Activated CD8-positive, alpha-beta memory T cell treated with anti-CD3 and anti-CD28 coated beads, Interleukin-2, amount 50 U/mL, for 48 hours (primary cell): ENCODE measurements at places on chromosomes 6 and 20.
A peak's percentile ranks its signal among the peaks of the same experiment; 100 is the strongest.

GRCh38 chr6:56223995-56224394, 23.4 kb downstream of the COL21A1 start:
- DNase-seq: no peak

DNA sequence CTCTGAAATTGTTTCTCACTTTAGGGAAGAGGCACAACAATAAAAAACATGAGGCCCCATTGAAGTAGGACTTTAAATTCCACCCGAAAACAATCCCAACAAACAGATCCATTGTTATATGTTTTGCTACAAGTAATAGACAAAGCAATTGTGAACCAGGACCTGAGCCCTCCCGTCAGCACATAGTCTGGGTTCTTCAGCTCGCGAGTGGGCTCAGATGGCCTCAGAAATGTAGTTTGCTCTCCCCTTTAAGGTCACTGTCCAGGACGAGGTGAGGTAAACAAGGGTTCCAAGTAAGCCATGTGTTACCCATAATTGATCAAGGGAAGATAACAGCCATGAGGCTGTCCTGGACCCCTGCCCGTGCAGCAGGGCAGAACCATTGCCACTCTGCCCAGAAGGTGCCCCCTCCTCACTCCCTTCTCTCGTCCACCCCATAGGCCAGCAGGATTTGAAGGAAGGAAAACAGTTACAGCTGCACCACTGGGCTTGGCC, 160.1 kb upstream of the QKI start:
- DNase-seq: no peak

GRCh38 chr6:115783402-115784061, 277.2 kb downstream of the FRK start:
- no peak for DNase-seq

DNA sequence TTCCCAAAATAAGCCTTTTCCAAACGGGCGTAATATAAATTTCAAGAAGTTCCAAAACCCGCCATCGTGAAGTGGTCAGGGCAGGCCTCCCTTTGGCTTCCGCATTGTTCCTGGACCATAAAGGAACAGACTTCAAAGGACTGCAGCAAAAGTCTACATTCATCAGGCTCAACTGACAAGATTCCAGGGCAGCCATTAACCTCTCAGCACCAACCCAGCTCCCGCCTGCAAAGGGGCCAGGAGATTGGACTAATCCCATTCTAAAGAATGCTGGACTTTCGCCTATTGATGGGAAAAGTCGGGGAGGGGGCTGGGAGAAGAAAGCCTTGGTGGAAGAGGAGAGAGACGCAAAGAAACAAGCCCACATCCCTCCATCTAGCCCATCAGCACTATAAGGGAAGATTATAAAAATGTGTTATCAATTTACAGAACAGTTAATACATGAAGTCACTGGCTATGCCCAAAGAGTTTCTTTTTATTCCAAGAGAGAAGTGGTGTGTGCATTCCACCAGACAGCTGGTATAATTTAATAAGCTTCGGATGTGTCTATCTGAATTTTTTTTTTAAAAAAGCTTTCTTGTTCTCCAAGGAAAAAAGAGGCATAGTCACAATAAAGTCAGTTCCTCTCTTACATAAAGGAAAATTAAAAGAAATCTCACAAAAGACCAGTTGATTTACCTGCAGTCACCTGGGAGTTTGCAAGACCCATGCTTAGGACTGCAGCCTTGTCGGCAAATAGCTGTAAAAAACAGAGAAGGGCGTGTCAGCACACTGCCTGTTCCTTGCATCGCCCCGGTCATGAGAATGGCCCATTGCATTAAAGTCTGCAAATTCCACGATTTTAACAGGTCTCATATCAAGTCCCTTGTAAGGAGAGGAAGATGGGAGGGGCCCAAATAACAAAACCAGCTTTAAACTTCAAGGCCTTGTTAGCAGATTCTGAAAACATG, 17.8 kb downstream of the JAG1 start:
- no peak for DNase-seq

GRCh38 chr6:36718560-36718959, 20.9 kb downstream of the RAB44 start:
- DNase-seq: no peak

- no peak for DNase-seq
Observed at GRCh38 chr6:150846641-150847040, 18.9 kb upstream of the MTHFD1L start.

- no peak for DNase-seq
Observed at GRCh38 chr6:5014072-5014561, 10.3 kb upstream of the RPP40 start.

DNA sequence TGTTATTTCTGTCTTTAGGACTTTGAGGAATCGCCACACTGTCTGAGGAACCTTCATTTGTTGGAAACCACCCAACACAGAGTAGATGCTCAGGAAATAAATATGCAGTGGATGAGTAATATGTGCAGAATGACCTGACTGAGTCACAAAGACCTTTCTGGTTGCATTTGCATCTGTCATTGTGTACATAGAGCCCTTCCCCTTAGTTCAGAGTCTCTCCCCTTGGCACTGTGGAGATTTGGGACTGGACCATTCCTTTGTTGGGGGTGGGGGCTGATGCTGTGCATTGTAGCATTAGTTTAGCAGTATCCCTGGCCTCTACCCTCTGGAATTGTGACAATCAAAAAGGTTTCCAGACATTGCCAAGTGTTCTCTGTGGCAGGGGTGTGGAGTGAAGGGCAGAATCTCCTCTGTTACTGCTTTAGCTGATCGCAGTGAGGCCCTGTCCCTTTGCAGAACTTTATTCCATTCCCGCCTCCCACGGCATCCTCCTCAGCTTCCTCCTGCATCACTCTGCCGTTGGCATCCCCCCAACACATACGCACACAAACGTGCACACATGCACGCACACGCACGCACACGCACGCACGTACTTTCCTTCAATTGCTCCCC, 64.5 kb downstream of the EYA2 start:
- no peak for DNase-seq

DNA sequence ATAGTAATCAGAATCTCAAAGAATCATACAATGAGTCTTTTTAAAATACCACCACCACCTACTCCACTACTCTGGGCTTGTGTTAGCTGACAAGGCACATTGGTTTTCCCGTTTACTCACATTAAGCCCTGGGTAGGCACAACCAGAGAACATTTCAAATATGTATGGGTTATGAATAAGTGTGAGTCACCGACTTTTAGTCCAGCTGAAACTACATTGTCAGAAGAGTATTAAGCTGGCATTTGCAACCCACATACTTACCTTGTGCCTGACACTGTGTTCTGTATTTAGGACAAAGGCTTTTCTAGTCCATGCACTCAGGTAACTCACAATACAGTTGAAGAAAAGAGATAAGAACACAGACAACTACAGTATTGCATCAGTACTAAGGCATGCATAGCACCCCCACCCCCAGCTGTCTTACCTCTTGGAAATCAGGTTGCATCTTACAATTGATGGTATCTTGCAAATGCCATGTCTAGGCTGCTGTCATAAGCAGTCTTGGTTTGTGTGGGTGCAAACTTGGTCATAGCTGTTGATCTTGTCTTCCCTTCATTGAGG, 40.3 kb upstream of the AHI1 start:
- DNase-seq: peak; percentile 61

DNA sequence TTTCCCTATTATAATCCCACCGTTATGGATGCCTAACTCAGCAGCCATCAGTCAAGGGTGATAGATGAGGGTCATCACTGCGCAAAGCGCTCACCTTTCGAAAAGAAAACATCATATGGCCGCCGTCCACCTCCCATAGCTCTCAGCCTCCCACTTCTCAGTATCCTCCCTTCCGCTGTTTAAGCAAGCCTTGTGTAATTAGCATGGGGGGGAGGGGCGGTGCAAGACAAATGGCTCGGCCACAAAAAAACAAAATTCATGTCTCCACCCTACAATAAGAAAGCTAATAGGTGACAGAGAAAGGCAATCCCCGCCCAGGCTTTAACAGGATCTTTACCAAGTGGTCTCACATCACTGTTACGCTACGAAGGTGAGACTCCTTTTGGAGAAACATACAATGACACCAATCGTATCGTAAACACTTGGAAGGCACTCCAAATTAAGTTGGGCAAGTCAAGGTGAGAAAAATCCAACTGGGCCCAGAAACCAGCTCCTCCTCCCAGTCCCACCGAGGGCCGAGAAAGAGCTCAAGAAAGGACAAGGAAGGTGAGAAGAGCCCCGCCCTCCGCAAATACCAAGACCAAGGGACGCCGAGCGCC, 645 bp downstream of the DDX39B start:
- DNase-seq: peak; percentile 79

DNA sequence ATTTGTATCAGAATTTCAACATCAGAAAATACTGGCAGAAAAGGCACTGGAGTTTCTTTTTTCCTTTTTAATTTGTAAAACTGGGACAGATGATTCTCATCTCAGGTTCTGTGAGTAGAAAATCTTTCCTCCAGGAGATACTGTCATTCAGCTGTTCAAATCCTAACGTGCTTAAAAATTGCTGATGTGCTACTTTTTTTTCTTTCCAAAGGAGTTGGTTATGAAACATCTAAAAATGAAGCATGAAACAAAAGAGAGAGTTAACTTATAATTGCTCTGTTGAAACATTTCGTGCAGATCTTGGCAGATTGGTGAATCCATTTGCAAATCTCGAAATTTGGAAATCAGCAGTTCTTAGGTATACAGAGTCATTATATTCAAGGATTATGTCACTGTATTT, 622.6 kb downstream of the RNF144B start:
- DNase-seq: no peak

DNA sequence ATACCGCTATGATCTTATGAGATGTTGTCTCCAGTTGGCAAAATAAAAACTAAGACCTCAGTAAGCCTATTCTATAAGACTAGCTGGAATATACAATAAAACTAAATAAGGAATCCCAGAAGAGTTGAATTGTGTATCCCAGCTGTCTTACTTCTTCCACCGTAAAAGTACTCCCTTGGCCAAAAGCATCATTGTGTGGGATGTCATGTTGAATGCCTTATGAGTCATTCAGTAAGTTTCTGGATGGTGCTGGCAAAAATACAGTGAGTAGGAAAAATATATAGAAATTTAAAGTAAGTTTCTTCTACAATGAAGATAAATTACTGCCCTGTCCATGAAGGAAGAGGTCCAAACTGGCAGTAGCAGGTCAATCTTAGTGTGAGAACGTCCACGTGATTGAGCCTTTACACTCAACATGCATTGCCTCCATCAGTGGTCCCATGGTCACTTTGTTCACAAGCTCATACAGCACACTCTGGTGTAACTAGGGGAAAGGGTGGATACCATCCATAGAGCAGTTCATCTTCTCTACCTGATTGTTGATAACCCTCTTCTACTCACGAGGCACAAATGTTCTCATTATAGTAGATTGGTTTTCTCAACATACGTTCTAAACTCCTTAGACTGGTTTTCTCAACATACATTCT, 13.7 kb upstream of the ZNF318 start:
- peak; percentile 45 for DNase-seq

DNA sequence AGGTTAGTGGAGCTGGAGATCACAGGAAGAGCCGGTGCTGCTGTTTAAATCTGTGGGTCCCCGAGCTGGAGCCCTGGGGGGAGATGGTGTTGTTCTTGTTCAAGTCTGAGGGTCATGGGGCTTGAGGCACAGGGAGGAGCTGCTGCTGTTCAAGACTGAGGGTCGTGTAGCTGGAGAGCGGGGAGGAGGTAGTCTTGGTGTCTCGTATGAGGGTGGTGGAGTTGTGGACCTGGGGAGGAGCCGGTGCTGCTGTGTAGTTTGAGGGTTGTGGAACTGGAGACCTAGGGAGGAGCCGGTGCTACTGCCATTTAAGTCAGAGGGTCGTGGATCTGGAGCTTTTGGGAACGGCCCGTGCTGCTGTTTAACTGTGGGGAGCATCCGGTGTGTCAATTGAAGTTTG, 112.2 kb upstream of the SULF2 start:
- DNase-seq: no peak

DNA sequence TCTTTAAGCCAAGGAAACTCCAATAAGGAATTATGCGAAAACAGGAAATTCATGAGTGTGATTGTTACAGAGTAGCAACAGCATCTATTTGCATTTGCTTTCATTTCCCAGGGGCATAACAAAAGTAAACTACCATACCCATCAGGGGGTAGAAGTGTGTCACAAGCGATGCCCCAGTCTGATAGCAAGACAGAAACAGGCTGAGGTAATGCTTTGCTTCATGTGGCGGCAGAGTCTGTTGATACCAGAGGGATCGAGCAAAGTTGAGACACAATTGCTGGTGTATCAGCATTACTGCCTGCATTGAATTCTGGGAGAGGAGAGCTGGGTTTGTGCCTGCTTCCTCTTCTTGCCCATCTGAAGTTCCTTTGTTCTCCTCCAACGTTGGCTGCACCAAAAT, 51.2 kb upstream of the LYRM2 start:
- no peak for DNase-seq

DNA sequence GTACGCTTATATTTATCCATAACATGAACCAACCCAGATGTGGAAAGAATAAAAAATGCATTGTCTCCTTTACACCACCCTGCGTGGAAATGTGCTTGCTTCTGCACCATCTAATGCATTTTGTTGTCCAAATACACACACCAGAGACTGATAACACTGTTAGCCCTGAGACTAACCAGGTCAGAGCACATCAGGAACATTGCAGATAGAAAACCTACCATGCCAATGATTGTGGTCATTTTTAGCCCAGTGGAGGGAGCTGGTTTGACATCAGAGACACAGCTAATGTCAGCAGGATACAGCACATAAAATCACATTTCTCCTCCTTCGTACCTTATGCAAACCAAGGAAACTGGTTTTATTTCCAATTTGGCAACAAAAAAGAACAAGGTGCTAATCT, 528.7 kb downstream of the DOK5 start:
- DNase-seq: no peak

DNA sequence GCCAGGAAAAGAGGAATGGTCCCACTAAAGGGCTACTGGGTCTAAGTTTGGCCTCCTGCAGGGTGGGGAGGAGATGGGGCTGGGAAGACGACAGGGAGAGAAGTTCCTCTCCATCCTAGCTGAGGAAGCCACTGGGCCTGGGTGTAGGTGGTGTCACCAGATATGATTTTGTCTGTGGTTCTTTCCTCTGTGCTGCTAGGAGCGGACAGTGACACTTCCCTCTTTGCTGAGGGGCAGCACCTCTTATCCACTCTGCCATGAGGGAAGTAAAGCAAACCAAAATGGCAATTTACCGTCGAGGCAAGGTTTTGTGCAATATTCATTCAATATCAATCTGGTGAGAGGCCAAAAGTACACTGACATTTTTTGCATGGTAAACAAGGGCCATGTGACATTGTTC, 33.0 kb upstream of the NR2E1 start:
- no peak for DNase-seq

- DNase-seq: peak; percentile 89
Observed at GRCh38 chr6:36678488-36679042, at the start of gene CDKN1A. Gene CDKN1A, plus strand, starts transcription at chr6:36678714. Its CDS starts 5,388 bp downstream, at chr6:36684102.

- DNase-seq: no peak
Observed at GRCh38 chr6:149053848-149054558, 263.5 kb upstream of the TAB2 start.

DNA sequence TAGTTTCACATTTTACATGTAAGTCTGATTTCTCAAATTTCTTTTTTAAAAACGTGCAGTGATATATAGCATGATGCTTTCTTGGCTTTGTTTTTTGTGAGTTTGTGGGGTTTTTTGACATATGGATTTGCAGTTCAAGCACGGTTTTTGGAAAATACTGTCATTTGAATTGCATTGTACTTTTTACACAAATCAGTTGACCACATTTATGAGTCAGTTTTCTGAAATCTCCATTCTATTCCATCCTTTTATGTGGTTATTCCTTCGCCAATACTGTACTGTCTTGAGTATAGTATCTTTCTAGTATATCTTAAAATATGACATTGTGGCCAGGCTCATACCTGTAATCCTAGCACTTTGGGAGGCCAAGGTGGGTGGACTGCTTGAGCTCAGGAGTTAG, 890.0 kb upstream of the CITED2 start:
- no peak for DNase-seq

- no peak for DNase-seq
Observed at GRCh38 chr6:98118397-98119045, 715.9 kb upstream of the POU3F2 start.

- no peak for DNase-seq
Observed at GRCh38 chr20:46020555-46020954, 8.5 kb upstream of the SLC12A5 start.
